Stimulated activated CD8-positive, alpha-beta memory T cell treated with anti-CD3 and anti-CD28 coated beads, Interleukin-4, amount 100 ng/mL, for 1 hour (primary cell): ENCODE measurements at places on chromosomes 11 and 22.

- DNase-seq, result no peak
These were observed 104.6 kb downstream of the SIK3 start for GRCh38 chr11:116993599-116993998.

GRCh38 chr22:24728790-24729637 is 45.5 kb downstream of the PIWIL3 start:
- no peak for DNase-seq

DNA sequence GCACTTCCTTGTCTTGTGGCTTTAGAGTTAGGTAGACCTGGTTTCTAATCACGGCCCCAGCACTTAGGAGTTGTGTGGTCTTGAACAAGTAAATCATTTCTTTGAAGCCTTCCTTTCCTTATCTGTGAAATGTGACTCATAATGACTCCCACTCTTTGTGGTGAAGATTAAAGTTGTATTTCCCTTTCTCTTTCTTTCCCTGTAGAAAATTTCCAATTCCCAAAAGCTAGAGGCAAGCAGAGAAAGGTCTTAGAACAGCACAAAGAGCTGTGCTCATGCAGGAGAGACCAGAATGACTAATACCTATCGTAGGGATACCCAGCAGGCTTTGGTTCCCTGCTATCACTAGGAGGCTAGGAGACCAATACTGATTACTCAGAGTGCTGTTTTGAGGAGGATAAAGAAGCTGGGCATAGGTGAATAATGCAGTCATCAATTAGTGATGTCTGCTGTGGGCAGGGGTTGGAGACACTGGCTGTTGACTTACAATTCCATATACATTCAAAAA is 270.7 kb upstream of the SYN3 start:
- no peak for DNase-seq

DNA sequence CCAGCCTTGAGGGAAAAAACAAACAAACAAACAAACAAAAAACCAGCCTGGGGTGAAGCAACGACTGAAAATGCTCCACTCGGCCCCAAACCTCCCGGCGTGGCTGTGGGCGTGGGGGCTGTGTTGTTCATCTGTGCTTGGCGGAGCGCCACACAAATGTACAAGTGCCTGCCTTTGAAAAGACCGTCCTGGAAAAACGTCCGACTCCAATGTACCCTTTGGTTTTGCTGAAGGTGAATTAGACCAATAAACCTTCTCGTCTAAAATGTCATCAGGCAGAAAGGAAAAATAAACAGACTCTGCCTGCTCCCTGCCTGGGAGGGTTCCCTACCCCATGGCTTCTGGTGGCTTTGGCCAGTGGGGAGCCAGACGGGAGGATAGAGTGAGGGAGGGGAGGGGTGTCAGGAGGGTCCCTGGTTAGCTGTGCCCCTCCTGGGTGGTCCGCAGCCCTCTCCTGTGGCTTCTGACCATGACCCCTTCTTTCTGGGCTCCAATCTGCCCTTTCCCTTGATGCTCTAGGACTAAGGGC is 93.9 kb downstream of the TRMU start:
- no peak for DNase-seq

GRCh38 chr11:78323363-78323762 is 94.3 kb downstream of the GAB2 start:
- DNase-seq, result no peak

GRCh38 chr11:126456783-126457542 is 101.5 kb downstream of the ST3GAL4 start:
- no peak for DNase-seq

- no peak for DNase-seq
These were observed 173.6 kb upstream of the CCDC90B start for GRCh38 chr11:83459798-83460197.

- DNase-seq, result no peak
These were observed 92.9 kb upstream of the USP47 start for GRCh38 chr11:11748706-11749365.

- DNase-seq, result no peak
These were observed 1.2 kb upstream of the MIOX start for GRCh38 chr22:50485221-50486131.

- DNase-seq, result no peak
These were observed 102.6 kb downstream of the RELT start for GRCh38 chr11:73478737-73479347.

- no peak for DNase-seq
These were observed 55.2 kb upstream of the SLC22A12 start for GRCh38 chr11:64535811-64536210.

DNA sequence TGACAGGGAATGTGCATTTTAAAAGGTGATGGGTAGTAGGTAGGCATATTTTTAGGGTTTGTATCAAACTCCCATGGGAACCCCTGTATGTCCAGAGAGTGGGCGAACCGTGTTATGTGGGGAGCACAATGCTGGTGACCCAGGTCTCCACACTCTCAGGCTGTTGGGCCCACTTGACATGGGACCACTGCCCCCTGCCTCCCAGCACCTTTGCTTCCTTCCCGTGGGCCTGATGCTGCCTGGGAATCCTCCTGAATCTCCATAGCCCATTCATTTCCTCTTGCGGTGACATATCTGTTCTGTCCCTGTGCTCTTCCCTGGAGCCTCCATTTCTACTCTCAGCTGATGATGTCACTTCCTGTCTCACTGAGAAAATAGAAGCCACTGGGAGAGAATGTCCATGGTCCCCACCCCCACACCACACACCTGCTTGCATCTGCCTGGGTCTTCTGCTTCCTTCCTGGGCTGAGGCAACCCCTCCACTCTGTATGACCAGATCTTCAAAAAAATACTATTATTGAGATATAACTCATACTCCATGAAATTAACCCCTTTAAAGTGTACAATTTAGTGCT is 55.8 kb upstream of the THY1 start:
- no peak for DNase-seq

DNA sequence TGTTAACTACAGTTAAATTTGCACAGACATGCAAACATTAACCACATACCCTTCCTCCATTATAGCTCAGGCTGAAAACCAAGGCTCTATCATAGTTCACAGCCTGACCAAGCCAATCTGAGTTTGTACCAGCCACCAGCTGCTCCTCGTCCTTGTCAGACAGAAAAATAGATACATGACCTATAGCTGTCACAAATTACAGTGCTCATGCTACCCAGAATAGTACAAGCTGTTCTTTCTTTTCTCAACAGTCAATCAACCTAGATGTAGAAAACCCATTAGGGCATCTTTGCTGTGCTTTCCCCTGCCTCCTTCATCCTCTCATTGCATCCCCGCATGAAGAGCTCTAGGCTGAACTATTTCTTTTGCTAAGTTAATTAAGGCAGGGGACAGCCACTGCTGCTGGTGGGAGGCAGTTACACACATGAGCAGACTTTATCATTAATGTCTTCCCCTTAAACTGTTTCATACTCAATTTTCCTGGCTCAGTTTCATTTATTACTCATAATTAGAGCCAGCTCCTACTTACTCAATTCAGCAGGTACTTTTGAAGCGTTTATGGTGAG is 148.3 kb downstream of the TRPC6 start:
- no peak for DNase-seq

DNA sequence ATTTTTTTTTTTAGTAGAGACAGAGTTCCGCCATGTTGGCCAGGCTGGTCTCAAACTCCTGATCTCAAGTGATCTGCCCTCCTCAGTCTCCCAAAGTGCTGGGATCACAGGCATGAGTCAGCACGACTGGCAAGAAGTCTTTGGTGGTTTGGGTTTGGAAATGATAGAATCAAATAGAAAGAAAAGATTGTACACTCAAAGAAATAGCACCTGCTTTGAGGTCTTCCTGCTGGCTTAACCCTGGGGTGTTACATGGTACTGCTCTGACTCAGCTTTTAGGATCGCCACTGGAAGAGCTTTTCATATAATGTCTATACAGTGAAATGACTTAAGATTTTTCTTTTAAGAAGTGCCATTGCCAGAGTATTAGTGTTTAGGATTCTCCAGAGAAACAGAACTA is 50.2 kb downstream of the JAM3 start:
- no peak for DNase-seq

DNA sequence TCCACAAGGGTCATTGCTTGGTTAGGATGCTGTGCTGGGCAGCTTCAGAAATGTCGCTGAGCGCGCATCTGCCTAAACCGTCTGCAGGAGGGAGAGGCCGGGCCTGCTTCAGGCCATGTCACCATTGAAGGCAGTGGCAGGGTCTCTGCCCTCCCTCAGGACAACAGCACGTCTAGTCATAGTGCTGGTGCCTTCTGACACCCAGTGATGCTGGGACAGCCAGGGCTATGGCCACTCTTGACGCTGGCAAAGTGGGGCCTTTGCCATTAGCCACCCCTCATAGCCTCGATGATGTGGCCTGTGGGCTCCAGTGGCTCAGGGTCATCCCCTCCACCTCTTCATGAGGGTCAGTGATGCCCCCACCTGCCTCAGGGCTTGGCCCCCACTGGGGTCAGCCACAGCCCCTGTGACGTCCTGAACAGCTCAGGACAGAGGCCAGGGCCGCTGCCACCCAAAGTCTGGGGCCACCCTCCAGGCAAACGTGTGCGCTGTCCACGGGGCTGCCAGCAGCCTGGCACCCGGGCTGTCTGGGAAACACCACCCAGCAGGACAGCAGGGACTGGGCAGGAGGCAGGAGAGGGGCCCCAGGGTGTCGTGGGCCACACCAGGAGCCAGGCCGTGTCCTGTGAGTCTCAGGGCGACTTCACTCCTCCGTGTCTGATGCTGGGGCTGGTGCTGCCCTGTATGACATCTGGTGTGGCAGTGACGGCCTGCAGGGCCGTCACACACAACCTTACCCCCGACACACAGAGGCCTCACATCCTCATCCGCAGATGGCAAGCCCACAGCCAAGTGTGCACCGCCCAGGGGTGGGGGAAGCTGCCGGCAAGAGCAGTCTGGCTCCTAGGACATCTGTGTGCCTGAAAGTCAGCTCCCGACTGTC is 42.5 kb downstream of the CERK start:
- DNase-seq, result no peak

- DNase-seq, result no peak
These were observed 7.1 kb upstream of the RANBP1 start for GRCh38 chr22:20108757-20109230.

DNA sequence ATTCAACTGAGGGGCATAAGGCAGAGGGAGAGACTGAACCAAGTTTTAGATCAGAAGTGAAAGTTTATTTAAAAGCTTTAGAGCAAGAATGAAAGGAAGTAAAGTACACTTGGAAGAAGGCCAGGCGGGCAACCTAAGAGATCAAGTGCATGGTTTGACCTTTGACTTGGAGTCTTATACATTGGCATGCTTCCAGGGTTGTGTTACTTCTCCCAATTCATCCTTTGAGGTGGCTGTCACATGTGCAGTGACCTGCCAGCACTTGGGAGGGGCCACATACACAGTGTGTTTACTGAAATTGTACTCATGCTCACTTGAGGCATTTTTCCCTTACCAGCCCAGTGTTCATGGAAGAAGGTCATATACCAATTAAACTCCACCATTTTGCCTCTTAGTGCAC is 30.4 kb downstream of the CYP2R1 start:
- no peak for DNase-seq

DNA sequence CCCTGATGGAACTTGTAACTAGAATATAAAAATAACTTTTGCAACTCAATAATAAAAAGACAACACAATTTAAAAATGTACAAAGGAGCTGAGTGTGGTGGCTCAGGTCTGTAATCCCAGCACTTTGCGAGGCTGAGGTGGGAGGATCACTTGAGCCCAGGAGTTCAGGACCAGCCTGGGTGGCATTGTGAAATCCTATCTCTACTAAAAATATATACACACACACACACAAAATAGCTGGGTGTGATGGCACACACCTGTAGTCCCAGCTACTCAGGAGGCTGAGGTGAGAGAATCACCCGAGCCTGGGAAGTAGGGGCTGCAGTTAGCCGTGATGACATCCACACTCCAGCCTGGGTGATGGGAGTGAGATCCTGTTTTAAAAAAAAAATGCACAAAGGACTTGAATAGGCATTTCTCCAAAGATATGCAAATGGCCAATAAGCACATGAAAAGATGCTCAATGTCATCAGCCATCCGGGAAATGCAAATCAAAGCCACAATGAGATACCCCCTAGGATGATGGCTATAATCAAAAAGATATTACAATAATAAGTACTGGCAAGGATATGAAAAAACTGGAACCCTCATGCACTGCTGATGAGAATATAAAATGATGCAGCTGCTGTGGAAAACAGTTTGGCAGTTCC is 59.8 kb upstream of the SEPTIN5 start:
- no peak for DNase-seq

DNA sequence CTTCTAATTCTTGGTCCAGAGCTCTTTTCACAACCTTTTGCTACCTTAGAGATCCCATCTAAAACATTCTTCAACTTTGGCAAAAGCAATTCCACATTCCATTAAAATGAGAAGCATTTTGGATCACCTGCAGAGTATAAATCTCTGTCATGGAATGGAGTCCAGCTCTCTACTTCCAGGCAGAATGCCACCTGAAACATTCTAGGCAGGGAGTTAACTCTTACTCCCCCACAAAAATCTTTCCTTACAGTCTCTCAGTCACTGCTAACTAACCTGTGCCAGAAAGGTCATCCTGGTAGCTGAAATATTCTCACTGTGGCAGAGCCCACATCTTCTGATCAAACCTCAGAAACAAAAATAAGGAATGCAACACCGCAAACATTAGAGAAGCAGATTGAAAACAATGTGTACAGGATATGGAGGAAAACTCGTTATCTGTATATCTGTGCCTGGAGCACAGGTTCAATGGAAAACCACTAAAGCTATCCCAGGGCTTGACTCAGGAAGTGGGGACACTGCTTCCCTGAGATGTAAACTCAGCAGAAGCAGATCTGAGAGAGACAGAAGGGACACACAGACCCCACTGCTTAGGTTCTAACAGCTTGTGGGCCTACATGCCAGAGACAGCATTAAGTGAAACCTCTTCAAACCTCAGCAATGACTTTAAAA is 78.9 kb downstream of the KCNC1 start:
- no peak for DNase-seq

DNA sequence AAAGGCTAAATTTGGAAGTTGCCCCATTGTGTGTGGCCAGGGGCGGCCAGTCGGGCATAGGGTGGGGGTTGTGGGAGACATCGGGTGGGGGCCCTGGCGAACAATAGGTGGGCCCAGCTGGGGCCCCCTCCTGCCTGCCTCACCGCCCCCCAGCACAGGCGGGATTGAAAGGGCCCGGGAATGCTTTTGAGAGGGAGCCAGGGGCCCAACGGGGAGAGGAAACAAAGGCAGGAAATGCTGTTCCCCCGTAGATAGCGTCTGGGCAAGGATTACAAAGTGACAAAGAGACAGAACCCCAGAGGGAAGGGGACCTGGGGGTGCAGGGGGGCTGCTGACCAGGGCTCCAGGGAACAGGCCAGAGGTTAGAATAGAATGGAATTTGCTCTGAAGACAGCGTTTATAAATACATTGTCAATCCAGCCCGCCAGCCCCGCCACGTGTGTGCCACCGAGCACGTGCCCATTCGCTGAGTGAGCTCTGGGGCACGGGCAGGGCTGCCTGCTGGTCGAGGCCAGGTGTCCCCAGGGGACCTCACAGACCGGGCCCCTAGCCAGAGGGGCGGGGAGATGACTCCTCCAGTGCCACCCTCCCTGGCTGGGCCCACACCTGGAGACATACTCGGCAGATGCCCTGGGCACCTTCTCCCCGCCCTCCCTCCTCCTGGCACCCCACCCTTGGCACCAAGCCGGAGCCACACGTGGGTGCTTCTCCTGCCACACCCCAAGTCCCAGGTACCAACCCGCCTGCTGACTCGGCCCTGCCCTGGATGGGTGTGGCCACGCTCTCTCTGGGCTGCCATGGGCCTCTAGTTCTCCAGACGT is 9.7 kb downstream of the PDGFB start:
- DNase-seq, result no peak
